ENCODE measurements at places on chromosomes 7 and 10.
A peak's percentile ranks its signal among the peaks of the same experiment; 100 is the strongest.

DNA sequence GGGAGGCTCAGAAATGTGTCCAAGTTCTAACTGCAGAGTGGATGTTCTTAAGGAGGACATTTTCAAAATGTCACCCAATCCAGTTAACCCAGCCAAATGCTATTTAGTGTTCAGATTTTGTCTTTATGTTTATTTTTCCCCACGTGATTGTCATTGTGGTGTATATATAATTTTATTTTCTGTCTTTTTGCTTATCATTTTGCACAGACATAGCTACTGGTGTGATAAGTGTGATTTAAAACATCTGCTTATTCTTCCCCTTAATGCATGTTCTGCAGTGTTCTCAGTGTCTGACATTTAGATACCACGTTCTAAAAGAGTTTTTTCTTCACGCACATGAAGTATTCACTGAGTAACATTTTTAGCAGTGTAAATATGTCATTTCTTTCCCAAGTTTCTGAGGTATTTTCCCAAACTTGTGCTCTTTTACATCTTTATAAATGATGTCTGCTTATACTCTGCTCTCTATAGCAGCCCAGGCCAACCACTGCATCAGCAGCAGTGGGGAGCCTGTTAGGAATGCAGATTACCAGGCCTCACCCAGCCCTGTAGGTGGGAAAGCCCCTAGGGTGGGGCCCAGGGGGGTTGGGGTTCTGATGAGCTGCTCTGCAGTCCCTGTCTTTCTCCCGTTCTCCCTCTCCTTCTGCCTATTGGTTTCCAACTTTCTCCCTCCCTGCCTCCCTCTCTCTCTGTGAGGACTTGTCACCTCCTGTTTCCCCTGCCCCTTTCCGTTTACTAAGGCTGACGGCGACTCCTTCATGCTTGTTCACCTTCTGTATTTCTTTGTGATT, 20.8 kb downstream of the ADCY1 start:
- DNase-seq: no peak

DNA sequence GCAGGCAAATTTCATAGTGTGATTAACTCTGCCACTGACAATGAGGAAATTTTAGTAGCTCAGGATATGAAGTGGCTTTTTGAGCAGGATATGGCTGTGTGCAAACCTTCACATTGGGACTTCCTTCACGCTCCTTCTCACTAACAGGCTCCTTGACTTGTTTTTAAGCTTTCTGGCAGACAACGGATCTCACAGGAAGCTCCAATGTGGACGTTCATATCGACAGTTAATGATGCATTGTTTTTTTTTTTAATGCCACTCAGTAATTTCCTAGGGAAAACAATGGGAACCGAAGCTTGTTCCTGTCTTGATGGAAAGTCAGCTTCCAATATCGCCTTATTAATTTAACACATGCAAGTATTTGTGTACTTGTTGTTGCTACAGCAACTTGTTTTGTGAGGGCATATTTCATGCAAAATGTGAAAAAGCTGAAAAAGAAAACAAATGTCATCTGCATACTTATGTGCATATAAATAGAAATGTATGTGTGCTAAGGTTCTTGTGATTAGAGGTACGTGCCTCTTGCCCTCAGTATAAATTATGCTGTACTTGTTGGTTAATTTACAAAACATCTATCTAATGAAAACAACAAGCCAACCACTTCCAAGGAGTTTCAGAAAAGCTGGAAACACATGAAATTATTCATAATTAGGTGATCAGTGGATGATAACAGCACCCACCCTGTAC, 84.7 kb downstream of the NRP1 start:
- DNase-seq: no peak

GRCh38 chr7:102890292-102890970, 22.4 kb upstream of the LRRC17 start:
- DNase-seq: peak; percentile 93

DNA sequence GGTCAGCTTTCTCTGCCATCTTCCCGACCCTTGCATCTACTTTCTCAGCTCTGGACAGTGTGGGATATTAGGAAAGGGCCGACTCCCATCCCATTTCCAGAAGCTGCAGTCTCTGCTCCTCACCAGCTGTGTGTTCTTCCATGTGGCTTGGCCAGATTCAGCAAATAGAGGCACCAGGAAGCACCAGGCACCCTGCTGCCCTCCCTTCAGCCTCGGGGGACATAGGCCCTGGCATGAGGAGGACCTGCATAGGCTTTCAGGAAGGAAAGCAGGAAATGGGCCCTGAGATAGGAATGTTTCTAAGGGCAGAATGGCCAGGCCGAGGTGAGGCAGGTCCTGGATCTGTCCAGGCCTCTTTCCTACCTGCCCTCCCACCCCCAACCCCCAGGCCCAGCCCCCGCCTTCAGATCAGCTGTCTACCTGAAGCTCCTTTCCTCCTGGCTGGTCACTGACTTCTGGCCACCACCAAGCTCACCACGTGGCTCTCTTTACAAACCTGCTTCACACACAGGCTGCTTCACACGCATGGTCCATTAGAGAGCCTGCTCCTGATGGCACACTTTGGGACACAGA, 27.5 kb upstream of the PURB start:
- DNase-seq: no peak

DNA sequence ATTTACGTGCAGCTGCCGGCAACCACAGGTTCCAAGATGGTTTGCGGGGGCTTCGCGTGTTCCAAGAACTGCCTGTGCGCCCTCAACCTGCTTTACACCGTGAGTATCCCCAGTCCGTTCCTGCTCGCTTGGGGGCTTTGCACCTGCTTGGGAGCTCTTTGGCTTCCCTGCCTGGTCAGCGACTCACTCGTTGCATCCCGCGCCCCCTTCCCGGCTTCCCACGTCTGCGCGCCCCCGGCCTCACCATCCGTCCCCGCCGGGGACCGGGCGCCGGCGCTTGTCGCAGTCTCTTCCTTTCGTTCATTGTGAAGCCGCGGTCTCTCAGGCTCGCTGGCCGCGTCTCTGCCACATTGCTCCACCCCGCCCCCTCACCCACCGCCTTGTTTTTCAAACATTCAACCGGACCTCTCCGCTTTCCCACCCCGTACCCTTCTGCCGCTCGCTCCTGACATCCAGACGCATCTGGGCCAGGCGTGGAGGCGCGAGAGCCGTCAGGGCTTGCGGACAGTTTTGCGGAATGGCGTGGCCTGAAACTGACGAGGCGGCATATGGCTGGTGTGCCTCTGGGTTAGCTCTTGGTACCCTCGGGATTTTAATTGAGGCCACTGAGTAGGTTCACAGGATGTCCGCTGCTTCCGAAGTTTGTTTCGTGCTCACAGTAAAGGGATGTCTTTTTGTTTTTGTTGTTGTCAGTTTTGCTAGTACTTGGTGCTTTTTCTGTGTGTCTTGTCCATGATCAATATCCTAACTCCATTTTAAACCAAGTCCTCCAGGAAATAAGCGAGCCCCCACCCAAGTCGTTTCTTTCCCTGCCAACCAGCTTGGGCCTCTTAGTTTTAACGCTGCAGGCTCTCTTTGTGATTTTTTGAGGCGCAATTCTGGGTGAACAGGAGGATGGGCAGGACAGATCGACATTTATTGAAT, 639 bp downstream of the TSPAN13 start:
- peak; percentile 26 for DNase-seq

GRCh38 chr7:48512892-48513291, 341.6 kb downstream of the ABCA13 start:
- DNase-seq: no peak

GRCh38 chr10:109773288-109774120, 149.8 kb downstream of the XPNPEP1 start:
- peak; percentile 28 for DNase-seq

- DNase-seq: peak; percentile 18
Observed at GRCh38 chr10:92239600-92240288, 51.1 kb downstream of the CPEB3 start.

GRCh38 chr10:1153251-1153763, 97.1 kb downstream of the WDR37 start:
- DNase-seq: no peak

DNA sequence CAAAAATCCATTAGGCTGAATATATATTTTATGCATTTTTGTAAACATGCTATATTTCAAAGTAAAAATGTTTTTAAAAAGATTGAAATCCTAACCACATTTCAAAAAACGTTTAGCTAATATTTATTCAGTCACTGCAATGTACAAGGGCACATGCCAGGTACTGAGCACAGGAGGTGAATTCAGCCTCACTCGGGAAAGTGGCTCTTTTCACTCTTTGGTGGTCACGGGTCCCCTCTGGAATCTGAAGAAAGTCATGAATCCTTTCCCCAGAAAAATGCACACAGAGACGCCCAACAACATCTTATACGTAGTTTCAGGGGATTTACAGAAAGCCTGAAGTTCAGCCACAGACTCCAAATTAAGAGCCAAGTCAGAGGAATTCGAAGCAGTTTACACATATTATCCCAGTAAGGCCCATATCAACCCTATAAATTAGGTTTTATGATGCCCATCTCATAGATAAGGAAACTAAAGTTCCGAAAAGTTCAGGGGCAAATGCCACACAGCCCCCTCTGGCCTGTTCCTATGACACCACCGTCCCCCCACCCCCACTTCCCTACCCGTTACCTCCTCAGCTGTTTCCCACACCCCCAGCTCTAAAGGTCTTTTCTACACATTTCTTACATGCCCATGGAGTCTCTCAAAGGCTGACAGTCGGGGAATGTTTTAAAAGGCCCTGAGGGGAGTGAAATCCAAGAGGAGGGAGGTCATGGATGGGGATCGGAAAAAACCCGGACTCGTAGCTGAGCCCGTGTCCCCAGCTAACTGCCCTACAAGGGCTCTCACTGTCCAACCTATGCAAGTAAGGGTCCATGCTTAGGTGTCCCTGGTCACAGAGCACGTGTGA, 9.6 kb upstream of the SVOPL start:
- no peak for DNase-seq

DNA sequence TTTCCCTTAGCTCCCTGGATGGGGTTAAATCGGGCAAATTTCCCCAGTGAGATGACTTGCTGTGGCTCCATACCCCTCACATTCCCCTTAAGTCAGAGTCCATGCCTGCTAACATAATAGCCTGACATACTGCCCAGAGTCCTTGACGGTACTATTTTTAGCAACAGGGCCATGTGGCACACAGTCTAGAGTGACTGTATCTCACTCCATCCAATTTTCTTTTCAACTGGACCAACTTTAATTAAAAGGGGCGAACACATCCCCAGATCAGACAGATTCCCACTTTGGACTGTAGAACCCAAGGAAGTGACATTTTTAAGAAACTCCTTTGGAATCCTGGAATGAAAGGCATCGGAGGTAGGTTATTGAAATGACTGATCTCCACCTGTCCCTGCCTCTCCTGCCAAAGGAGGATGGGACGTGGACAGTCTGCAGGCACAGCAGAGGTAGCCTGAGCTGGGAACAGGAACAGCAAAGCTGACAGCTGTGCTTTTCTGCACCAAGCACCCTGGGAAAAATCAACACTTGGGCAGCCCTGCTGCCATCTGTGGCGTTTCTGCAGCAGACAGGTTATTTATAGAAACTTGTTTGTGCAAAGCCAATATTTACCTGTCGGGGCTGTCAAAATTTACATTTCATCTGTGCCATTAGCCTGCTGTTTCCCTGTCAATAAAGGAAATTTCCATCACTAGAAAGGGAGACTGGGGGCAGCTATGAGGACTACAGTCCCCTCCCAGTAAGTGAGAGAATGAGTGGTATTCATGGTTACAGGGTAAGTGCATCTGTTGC, 221.5 kb upstream of the AOAH start:
- no peak for DNase-seq

GRCh38 chr10:17626656-17627055, 9.5 kb upstream of the HACD1 start:
- no peak for DNase-seq

- DNase-seq: no peak
Observed at GRCh38 chr7:140992422-140992821, 22.3 kb downstream of the MRPS33 start.
